ENCODE measurements at places on chromosomes 4 and X.

DNA sequence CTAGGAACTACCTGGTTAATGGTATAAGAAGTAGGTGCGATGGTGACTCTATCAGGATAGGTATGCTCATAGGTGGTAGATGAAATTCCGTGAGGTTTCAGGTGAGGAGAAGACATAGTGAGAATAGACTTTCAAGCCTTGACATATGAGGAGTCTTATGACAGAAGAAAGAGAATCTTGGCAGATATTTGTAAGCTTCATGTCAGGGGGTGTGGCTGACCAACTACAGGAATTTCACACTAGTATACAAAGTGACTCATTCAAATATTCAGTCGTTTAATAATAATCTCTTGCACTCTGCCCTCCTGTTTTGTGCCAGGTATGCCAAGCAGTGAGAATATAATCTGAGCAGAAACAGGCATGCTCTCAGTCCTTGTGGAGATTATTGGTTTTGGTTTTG is 22.8 kb downstream of the PACRGL start:
- peak; percentile 16 for DNase-seq

- no peak for DNase-seq
Measured at GRCh38 chrX:132853040-132853439, 105.4 kb downstream of the HS6ST2 start.

GRCh38 chr4:47373709-47374108 is 89.8 kb downstream of the COMMD8 start:
- no peak for DNase-seq

DNA sequence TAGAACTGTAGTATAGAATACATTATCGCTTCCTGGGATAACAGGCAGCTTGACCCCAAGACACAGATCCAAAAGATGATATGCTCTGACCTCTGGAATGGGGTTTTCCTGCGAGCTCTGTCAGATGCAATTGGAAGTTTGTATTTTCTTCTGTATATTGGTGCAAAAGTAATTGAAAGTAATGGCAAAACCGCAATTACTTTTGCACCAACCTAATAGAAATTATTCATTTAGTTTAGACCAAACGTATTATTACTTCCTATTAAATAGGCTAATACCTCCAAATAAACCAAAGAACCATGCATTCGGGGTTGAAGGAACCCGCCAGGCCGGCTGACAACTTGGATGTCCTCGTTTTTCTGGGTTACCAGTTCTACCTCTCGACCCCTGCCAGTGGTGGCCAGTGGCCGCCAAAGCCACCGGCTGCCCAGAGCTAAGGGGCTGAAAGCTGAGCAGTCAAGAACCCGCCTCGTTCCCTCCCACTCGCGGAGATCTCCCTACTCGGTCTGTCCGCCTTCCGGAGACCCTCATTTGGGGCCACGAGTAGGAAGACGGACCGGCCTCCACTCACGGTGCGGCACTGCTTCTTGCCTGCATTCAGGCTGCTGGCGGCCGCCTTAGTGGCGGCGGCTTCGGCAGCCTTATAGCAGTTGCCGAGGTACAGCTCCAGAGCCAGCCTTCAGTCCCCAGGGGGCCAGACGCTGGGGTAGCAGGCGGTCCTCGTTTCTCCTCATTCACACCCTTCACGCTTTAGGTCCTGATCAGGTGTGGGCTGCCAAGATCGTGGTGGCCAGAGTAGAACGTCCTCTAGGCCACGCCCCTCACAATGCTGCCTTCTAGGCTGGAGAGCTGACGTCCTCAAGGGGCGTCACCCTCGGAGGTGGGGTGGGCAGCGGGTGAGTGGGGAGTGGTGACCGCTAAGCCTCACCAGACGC is 121.9 kb downstream of the RBMX2 start:
- peak; percentile 8 for DNase-seq

DNA sequence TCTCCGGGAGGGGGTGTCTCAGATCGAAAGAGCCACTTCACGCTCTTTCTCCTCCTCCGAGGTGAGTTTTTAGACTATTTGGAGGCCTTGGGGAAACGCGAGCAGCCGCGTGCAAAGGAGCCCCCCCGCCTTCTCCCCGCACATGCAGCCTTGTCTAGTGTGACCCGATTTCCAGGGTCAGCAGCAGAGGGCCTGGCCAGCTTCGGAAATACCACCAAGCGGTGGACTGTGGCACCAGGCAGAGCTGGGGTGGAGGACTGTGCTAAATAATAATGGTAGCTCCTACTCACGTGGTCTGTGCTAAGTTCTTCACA is 79.3 kb upstream of the BCOR start:
- peak; percentile 18 for DNase-seq

- no peak for DNase-seq
Measured at GRCh38 chrX:134406356-134407064, 53.5 kb upstream of the HPRT1 start.

DNA sequence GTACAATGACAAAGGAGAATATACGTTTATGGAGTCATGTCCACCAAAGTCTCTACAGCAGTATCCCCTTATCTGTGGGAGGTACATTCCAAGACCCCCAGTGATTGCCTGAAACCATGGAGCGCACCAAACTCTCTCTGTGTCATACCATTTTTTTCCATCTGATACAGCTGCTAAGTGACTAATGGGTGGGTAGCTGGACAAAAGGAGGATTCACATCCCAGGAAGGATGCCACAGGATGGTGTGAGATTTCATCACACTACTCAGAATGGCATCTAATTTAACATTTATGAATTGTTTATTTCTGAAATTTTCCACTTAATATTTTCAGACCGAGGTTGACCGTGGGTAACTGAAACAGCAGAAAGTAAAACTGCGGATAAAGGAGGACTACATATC is 49.8 kb upstream of the AGA start:
- peak; percentile 35 for DNase-seq

DNA sequence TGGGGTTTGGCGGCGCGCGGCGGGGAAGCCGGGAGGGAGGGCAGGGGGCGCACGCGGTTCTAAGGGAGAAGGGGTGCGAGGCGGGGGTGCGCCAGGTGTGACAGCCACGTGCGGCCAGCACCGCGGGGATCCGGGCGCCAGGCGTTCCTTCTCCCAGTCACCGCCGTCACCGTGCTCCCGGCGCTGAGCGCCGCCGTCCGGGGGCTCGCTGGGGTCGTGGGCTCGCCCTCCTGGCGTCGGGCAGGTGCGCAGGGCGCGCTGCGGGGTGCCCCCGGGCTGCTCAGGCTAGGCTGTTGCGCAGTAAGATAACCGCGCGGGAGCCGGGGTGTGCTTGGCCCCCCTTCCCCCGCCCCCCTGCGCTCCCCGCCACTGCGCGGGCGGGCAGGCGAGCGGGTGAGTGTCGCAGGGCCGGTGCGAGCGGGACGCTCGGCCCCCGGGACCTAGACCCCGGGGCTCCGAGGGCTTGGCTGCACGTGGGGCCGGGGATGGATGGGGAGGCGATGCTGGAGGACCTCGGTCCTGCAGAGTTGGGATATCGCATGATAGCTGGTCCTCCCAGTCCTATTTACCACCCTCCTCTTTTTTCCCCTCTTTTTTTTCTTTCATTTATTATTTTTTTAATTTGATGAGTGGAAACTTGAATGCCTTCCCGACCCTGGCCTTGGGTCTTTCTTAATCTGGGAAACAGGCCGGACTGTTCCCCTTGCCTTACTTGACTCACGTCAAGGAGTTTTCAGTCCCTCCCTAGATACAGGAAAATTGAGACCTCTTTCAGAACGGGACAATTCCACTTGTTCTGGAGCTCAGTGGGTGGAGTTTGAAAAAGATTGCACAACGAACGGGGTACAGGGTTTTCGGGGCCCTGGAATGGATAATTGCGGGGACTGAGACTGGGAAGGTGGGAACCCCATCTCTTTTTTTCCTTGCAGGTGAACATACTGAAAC is 797 bp downstream of the TXLNG start:
- peak; percentile 9 for DNase-seq

DNA sequence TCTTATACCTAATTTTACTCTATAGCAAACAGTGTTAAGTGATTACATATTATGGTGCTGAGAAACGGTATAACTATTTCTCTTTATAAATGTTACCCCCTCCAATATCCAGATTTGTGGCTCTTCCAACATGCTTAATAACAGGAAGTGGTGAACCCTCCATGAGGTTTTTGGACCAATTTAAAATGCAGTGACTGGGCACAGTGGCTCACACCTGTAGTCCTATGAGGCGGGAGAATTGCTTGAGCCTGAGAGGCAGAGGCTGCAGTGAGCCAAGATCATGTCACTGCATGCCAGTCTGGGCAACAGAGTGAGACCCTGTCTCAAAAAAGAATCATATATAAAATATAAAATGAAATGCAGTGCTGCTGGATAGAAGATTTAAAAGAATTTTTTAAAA is 137.3 kb downstream of the MGST2 start:
- DNase-seq = no peak

GRCh38 chr4:6751611-6752485 is 30.7 kb upstream of the KIAA0232 start:
- no peak for DNase-seq

DNA sequence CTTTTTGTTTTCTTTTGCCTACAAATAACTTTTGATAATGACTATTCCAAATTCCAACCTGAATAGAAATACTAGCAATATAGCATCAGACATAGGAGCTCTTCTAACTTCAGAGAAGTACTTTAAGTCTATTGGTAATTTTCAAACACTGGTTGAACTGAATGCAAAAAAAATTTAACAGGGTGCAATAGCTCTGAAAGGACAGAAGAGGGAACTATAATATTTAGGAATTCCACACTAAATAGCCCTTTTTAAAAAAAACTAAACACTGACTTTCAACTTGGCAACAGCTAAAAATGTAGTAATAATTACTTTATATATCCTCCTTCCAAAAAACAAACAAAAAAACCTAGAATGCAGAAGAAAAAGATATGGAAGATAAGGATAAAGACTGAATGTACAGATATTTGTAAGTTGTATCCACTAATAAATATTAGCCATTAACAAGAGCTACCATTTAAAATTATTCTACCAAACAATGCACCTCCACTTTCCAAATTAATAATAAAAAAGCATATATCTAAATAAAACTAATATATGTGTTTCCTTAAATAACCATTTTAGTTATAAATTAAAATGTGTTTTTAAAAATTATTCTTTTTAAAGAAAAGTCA is 81.4 kb downstream of the FBXW7 start:
- peak; percentile 39 for DNase-seq

- DNase-seq = no peak
Measured at GRCh38 chr4:100286636-100287035, 96.4 kb upstream of the DDIT4L start.

- peak; percentile 90 for DNase-seq
Measured at GRCh38 chr4:141375855-141376254, 155.2 kb downstream of the ZNF330 start.

DNA sequence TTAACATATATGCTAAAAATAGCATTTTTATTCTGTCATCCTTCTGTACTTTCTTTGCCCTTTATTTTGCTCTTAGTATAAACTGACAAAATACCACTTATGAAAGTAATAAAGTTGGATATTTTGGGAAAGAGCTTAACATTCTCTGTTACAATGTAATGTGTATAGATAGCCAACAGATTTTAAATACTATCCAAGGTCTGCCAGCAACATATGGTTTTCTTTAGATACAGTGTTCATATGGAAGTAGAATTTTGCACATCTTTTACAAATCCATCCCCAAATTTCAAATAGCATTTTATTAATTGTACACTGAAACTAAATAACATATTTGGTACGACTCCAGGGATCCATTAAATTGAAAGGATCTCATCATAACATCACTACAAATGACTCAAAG is 268.6 kb upstream of the PCDH18 start:
- no peak for DNase-seq

DNA sequence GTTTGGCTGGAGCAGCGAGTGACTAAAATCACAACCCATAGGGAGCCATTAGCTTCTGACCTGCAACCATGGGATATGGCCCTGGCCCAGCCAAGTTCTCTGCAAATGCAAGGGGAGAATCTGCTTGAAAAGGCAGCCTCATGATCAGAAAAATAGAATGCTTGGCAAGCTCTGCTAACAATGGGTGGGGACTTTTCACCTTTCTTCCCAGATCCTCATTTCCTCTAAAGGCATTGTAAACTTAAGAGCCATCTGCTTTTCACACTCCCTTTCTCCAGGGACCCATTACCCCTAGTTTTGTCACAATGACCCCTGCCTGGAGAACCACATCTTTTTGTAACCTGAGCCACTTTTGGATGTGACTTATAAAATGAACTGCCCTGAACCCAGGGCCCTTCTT is 104.3 kb downstream of the PARM1 start:
- DNase-seq = no peak

DNA sequence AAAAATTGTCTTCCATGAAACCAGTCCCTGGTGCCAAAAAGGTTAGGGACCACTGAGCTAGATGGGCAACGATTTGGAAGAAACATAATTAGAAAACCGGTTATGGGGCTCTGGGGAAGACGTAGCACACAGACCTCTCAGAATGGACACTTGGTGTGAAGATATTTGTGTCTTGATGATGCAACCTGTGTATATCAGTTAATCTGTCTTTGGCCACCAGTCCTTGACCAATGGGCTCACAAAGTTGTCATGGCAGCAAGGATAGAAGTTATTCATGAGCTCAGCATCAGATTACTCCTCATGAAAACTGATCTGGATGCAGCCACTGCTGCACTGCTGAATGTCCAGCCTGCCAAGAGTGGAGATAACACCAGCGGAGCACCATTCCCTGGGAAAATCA is 13.6 kb downstream of the MTNR1A start:
- no peak for DNase-seq

DNA sequence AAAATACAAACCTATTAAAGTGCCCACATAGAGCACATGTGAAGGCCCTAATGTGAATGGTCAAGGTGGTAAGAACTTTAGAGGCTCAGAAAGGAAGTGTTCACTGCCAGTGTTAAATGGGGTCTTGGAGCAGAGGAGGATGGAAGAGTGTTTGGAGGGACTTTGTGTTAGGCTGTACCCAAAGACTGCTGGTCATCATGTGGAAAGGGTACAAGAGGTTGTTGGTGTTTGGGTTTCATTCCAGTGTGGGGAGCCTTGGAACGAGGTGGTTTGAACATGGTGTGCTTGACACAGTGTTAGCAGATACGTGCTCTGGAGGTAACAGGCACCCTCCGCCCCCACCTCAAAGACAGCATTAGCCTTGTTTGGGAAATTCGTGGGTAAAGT is 73.1 kb downstream of the RAPGEF2 start:
- DNase-seq = no peak

Measured in EH (cell line).